ENCODE measurements at places on chromosomes 2 and 18.

DNA sequence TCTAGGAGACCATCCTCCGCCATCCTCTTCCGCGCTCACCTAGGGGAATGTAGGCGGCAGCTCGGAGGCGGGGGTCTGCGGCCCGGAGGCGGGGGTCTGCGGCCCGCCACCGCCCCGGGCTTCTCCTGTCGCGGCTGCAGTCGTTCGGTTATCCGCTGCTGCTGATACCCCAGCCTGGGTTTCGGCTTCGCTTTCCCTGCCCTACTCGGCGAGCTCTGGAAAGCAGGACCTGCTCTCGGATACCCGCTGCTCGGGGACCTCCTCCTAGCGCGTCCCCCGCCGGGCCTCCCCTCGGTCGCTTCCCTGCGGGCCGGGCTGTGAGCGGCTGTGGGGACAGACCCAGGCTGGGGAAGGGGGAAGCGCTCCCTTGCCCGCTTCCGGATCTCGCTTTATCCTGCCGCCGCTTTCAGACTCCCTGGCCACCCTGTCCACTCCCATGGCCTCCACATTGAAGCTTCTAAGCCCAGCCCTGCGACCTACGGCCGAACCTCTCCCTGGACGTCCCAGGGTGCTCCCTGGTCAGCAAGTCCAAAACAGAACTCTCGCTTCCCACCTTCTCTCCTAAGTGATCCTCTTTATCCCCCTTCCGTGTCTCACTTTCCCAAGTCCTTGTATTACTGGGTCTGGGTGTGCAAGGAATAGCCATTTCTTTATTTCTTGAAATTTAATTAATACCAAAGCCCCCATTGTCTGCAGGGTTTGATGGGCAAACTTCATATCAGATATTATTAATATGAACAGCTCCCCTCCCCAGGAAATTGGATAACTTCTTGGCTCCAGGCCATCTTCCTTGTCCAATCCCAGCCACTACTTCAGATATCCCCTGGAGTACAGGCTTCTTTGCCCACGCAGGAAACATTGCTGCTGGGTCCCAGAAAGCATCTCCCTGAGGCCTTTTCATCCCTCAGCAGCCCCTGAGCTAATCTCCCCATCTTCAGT lies 769 bp downstream of the FKBP1B start:
- DNase-seq, result peak; percentile 7

DNA sequence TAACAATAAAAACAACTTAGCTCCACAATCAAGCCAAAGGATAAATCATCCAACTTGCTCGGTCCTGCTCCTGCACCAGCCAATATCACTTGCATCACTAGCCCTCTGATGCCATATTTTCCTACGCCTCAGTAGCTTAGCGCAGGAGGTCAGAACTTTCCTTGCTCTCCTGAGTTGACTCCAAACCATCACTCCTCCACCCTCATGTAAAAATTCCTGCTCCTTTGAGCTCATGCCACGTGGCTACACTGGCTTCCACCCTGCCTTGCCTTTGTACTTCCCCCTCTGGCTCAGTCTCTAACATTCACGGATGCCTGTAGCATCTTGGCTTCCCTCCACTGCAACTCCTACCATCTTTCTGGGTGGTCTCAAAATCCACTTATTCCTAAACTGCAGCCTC lies 25.2 kb downstream of the AAK1 start:
- DNase-seq, result no peak

GRCh38 chr2:236794176-236794957 lies 224.7 kb downstream of the ACKR3 start:
- DNase-seq, result no peak

- DNase-seq, result no peak
Measured at GRCh38 chr2:27041752-27042151, 9.0 kb downstream of the TMEM214 start.

DNA sequence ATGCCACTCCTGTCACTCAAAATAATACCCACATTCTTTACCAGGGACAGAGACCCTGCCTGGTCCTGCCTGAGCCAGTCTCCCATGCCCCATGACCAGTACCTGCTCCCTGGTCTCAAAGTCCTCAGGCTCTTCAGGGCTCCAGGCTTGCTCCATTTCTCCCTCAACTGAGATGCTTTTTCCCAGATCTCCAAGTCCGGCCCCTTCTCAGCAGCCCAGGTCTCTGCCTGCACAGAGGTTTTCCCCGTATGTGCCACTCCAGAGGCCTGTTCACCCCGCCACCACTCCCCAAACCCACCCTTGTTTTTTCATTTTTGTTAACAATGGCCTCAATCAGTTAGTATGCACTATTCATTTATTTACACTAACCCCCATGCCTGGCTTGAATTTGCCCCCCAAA lies 499.5 kb upstream of the MYT1L start:
- no peak for DNase-seq

DNA sequence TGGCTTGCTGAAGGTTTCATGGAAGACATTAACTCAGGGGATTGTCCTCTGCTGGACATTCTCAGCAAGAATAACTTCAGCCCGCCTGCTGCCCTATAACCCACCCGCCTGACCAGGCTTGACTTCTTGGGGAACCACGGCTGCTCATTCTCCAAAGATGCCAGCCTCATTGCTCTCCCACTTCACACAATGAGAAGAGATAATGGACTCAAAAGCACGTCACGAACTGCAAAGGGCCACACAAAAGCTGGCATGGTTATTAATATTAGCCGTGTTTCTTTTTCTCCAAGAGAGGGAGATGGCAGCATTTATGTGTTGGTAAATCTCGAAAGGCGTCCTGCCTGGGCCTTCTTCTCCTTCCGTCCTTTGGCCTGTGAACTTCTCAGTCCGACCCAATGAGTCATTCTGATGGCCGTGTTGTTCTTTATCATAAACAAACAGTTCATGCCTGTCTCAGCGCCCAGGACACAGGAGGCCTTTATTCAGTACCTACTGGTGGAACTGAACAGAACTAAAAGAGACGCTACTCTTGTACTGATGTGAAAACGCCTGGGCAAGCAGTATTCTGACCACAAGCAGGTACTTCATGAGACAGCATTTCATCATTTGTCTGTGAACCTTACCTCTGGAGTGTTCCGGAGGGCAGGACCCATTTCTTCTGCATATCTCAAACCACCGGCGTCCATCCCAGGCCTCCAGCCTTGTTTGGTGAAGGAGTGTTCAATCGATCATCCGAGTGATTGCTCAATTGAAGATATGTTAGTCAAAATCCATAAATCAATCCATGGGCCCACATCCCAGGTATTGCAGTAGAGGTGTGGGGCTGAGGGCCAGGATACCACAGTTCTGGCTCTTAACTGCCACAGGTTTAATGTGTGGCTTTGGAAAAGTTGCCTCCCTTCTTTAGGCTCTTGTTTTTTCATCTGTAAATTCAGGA lies 25.1 kb upstream of the KLHL29 start:
- no peak for DNase-seq

DNA sequence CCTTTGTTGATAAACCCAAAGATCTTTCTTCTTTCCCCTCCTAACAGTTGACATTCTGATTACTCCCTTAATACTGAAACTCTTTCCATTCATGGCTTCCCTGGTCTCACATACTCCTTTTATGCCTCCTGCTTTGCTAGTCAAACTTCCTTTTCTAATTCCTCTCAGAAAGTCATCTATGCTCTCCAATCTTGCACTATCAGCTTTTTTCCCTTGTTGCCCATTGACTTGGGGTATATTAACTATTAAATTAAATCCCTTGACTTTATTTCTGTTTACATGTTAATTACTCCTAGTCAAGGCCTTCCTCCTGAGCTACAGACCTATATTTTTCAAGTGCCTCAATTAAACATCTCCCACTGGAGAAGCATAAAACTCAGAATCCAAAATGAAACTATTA lies 3.6 kb upstream of the COL5A2 start:
- DNase-seq, result no peak

DNA sequence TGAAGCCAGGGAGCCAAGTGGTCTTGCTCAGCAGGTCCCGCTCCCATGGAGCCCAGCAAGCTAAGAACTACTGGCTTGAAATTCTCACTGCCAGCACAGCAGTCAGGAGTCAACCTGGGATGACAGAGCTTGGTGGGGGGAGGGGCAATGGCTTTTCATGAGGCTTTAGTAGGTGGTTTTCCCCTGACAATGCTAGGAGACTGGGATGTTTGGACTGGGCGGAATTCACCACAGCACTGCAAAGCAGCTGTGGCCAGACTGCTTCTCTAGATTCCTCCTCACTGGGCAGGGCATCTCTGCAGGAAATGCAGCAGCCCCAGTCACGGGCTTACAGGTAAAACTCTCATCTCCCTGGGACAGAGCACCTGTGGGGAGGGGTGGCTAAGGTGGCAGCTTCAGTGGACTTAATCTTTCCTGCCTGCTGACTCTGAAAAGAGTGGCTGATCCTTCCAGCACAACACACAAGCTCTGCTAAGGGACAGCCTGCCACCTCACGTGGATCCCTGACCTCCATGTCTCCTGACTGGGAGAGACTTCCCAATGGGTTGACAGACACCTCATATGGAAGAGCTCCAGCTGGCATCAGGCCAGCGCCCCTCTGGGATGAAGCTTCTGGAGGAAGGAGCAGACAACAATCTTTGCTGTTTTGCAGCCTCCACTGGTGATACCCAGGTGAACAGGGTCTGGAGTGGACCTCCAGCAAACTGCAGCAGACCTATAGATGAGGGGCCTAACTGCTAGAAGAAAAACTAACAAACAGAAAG lies 349.7 kb upstream of the ST6GAL2 start:
- no peak for DNase-seq

DNA sequence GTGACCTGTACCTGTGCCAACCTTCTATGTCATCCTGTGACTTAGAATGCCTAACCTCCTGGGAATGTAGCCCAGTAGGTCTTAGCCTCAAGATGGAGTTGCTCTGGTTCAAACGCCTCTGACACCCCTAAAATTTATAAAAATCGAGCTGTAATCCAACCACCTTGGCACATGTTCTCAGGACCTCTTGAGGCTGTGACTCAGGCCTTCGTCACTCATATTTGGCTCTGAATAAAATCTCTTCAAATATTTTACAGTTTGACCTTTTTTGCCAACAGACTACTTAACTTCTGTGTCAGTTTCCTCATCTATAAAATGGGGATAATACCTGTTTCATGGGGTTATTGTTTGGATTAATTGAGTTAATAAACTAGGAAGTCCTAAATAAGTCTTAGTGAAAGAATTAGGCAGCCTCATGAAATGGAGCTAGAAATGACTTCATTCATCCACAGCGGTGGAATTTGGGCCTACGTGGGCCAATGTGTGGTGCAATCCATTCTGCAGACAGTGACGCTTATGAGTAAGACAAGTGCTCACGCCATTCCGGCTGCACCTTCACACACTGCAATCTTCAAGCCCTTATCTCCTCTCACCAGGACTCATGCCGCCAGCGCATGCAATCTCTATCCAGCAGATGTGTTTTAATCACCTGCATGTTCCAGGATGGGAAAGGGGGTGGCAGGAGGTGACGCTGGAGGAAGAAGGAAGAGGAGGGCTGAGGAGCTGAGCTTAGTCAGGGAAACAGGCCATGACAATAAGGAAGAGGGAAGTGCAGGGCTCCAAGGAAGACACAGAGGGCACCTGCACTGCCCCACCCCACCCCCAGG lies 2.0 kb upstream of the UBE2F start:
- DNase-seq, result no peak

DNA sequence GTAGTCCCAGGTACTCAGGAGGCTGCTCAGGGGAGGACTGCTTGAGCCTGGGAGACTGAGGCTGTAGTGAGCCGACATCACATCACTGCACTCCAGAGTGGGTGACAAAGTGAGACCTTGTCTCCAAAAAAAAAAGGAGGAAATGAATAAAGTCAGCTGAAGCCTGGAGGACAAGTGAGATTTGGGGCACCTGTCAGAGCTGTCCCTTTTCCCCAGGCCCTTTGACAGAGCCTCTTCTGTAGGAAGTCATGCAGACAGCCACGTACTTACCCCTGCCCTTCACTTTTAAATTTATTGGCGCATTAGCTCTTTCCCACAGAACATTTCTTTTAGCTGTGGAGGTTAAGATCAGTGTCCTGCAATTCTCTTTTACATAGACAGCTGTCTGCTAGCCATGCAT lies 151.0 kb upstream of the DNMT3A start:
- no peak for DNase-seq

All from CD4-positive, alpha-beta T cell treated with Interleukin-1 beta for 1 hour (primary cell).